ENCODE measurements at places on chromosomes 4 and X.

- DNase-seq, result no peak
Observed at GRCh38 chrX:10479508-10479907, 140.9 kb downstream of the MID1 start.

DNA sequence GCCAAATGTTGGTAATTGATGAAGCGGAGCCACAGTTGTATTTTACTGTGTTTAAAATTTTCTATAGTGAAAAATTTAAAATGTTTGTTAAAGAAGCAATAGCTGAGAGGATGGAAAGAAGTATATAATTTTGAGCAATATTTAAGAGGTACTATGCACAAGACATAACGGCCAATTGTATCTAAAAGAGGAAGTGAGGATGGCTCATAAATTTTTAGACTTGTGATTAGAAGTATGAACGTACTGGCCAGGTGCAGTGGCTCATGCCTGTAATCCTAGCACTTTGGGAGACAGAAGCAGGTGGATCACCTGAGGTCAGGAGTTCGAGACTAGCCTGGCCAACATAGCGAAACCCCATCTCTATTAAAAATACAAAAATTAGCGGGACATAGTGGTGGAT is 12.7 kb upstream of the HHIP start:
- no peak for DNase-seq

GRCh38 chrX:111020283-111020682 is 75.7 kb upstream of the PAK3 start:
- DNase-seq, result no peak

DNA sequence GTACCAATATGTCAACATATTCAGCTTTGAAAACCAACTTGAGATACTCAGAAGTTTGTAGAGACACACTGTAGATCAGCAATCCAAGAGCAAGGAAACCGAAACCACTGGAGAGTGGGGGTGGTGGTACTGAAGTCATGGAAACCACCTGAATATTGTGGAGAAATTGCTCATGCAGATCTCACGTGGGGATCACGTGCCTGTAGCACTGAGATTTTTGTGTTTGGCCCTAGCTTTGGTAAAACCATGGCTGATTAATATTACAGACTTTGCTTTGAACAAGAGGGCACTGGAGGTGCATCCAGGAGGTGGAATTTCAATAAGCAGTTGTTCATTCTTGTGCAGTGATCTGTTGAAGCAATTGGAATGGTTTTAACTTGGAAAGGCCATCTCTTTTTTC is 47.2 kb downstream of the GBA3 start:
- DNase-seq, result no peak

DNA sequence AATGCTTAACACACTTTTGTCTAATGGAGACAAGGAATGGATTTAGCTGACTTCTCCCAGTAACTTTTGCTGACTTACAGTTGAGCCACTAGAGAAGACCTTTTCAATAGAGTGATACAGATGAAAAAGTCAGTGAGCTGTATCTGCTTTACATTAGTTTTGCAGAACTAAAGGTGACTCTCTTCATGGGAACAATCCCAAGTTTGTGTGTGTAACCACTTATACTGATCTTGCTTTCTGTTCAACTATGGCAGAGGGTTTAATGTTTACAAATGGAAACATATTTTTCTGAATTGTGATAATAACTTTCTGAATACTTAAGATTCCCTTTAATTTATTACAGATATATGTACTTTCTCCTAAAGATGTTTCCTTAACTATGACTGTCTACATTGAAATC is 182.6 kb upstream of the PUDP start:
- no peak for DNase-seq

GRCh38 chr4:38785041-38785790 is 2.4 kb upstream of the TLR10 start:
- no peak for DNase-seq

- DNase-seq, result no peak
Observed at GRCh38 chrX:71586929-71587328, 8.7 kb downstream of the GCNA start.

GRCh38 chrX:70219938-70220764 is 14.3 kb upstream of the AWAT1 start:
- DNase-seq, result no peak

DNA sequence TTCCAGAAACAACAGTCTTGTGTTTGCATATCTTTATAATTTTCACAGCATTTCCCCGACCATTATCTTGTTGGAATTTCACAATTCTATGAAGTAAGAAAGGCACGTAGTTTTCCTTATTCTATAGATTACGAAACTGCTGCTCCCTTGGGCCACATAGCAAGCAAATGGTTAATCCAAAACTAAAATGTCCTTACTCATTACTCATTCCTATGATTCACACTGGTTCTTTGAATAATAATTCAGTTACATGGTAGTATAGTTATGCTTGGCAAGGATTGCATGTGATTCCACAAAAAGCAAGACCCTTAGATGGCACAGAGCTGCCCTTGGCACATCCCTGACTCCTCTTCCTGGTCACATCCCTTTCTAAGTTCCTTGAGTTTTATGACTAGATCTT is 51.2 kb downstream of the OR13H1 start:
- DNase-seq, result no peak

- DNase-seq, result no peak
Observed at GRCh38 chrX:10152086-10152485, 4.7 kb upstream of the CLCN4 start.

All from activated CD8-positive, alpha-beta memory T cell treated with anti-CD3 and anti-CD28 coated beads for 4 hours (primary cell).